Posterior vena cava (tissue), 2 donors: ENCODE measurements at places on chromosomes 11 and 22.

DNA sequence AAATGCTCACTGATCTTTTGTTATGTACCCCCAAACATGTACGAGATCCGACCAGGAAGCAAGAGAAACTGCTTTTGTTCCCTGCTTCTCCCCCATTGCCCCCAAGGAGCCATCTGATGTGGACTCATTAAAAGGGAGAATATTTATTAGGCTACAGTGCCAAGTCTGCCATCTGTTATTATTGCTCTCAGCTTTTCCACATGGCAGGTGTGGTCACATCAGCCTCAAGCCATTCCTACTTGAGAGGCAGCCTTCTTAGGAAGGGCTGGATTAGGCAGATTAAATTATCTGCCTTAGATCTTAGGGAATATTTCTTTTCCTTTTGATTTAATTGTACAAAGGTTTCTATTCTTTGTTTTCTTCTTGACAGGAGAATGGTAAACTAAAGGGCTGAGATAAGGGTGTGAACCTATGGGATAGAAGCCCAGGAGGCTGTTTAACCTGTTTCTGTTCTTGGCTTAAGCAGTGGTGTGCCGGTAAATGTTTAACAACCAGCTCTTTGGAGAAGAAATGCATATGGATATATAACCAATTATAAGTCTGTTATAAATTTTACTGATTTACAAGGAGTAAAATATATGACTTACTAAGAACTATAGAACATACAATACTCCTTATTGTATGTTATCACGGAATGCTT is 88.8 kb downstream of the PDHX start:
- no peak for DNase-seq

GRCh38 chr11:9577556-9577955 is 4.1 kb downstream of the WEE1 start:
- DNase-seq: no peak

DNA sequence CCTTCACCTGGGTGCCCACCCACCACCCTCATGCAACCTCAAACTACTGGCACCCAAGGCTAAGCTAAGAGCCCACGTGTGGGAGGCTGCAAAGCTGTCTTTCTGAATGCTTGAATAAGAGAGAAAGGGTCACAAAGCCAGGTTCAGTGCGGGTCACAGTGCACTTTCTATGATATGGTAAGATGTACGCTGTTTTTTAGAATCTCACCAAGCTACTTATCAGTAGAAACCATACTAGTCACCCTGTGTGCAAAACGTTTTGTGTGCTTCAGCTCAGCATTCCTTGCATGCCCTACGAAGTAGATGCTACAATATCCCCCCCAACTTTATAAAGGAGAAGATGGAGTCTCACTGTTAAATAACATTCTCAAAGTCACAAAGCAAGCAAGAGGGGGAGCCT is 14.9 kb downstream of the P2RX3 start:
- DNase-seq: peak; percentile 44

DNA sequence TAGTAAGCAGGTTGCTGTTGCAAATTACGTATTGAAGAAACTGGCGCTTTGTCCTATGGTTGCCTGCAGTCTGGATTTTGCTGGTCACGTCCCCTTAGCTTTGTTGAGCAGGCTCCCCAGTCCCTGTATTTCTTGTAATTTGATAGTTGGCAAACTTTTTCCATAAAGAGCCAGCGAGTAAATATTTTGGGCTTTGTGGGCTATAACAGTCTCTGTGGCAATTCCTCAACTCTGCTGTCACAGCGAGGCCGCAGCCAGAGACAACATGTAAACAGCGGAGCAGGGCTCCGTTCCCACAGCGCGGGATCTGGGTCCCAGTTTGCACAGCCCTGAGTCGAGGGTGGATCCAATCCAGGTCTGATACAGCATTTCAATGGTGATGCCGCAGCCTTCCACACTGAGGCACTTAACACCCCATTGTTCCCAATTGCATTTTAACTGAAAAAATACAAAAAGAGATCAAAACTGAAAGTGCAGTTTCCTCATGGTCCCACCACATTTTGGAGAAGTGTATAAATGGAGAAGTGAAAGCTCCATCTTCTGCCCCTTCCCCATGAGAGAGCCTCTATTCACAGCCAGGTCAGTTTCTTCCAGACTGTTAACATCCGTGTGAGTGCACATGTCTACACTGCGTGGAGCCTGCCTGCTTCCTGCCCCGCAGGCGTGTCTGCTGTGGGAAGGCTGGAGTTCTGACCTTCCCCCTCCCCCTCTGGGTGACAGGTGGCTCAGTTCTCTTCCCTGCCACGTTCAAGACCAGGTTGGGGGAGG is 89.1 kb downstream of the RPS6KA4 start:
- DNase-seq: peak; percentile 80

DNA sequence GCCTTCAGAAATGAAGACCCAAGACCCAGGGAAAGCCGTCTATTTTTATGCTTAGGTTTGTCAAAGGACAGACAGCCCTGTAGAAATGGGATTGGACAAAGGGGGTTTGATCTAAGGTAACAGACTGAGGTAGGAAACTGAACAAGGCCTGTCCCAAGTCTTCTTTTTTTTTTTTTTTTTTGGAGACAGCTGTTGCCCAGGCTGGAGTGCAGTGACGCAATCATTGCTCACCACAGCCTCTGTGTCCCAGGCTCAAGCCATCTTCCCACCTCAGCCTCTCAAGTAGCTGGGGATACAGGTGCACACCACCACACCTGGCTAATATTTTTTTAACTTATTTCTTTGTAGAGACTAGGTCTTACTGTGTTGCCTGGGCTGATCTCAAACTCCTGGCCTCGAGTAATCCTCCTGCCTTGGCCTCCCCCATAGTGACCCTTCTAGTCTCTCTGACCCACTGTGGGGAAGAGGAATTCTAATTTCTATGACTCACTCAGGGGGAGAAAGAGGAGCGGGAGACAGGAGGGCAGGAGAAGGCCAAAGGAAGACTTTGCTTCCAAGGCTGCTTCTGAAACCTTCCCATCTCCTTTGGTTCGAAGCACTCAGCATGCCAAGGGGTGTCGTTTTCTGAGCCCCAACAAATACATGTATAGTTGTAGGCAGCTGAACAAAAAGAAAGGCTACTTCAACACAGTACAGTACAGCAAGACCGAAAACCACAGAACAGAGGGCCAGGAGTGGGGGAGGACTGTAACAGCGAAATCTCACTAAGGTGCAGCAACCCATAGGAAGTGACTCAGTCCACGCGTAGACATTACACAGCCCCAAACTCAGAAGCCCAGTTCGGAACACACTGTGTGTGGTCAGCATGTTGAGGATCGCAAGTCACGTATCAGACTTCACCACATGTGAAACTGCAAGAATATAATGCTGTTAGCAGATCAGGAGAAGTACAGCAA is 872 bp downstream of the TMA7B start:
- no peak for DNase-seq

DNA sequence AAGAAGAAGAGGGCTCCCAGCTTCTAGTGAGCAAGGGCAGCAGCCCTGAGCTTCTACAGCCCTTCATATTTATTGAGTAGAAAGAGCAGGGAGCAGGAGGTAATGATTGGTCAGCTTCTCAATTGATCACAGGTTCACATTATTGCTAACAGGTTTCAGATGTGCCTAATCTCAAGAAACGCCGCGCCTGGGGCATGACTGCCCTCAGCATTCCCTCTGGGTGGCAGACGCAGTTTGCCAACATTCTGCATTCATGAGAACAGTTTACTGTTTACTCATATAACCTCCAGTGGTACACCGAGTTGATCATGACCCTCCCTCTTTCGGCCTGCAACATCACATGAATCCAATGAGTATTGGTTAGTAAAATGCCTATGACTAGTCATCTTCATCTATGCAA is 4.7 kb upstream of the ZNF74 start:
- no peak for DNase-seq

DNA sequence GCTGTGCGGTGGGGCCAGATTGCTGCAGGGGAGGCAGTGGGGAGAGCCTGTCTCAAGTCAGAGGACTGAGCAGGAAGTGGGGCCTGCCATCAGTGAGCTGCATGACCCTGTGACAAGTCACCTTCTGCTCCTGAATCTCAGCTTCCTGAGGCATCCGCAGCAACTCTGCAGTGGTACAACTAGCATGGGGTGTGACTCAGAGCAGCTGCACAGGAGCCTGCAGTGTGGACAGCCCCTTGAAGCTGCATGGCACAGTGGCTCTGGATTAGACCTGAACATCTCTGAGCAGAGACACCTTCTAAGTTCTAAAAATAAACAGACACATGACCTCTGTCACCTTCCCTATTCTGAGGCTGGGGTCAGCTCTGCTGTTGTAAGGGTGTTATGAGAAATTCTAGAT is 18.0 kb downstream of the FAM227A start:
- no peak for DNase-seq

GRCh38 chr22:44550711-44551491 is 52.9 kb upstream of the RTL6 start:
- peak; percentile 86 for DNase-seq

DNA sequence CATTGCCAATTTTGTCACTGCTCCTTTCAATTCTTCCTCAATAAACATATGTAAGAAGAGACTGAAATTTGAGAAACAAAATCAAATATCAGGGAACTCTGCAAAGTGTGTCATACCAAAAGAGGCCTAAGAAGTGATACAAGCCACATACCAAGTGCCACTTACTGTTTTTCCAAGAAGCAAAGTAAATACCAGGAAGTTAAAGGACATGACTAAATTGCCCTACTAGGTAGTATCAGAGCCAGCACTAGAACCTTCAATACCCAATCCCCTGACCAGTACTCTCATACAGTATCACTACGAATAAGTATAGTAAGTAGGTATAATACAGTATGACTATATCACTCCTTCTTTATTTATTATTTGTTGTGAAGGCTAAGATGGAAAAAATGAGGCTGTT is 13.6 kb downstream of the MAML2 start:
- DNase-seq: no peak

GRCh38 chr22:17162731-17163130 is 3.7 kb upstream of the HDHD5 start:
- no peak for DNase-seq

DNA sequence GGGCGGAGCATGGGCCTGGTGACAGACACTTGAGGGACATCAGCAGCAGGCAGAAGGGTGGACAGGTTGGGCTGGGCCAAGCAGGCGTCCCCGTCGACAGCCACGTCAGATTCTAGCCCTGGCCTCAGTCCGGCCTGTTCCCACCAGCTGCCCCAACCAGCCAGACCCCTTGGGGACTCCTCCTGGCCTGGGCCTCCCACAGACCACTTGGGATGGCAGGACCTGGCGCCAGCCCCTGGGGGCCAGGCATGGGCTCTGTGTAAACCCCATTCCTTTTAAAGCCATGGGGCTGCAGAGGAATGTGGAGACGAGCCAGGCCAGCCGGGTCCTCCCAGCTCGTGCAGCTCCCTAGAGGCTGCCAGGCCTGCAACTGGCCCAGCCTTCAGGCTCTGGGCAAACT is 4.7 kb upstream of the SUSD2 start:
- no peak for DNase-seq

DNA sequence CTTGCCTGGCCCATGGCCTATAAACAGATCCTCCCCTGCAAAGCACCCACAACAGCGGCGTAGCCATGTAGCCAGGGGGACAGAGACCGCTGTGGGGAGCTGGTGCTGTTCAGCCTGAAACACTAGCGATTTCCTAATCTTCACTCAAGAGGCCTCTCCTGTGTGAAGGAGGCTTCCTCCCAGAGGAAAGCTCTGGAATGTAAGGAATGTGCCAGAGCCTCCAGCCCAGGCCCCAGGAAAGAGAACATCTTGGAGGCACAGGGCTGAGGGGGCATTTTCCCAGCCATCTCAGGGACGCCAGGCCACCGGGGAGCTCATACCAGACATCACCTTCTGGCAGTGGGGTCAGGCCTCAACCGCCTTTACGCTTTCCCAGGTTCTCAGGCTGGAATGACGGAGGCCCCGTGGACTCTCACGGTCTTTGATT is 24.0 kb downstream of the MIAT start:
- DNase-seq: no peak

- peak; percentile 85 for DNase-seq
These were observed at the start of gene FAT3 for GRCh38 chr11:92224407-92225124. FAT3 (plus strand) TSS chr11:92224818; CDS start chr11:92352113, 127,295 bp downstream.

DNA sequence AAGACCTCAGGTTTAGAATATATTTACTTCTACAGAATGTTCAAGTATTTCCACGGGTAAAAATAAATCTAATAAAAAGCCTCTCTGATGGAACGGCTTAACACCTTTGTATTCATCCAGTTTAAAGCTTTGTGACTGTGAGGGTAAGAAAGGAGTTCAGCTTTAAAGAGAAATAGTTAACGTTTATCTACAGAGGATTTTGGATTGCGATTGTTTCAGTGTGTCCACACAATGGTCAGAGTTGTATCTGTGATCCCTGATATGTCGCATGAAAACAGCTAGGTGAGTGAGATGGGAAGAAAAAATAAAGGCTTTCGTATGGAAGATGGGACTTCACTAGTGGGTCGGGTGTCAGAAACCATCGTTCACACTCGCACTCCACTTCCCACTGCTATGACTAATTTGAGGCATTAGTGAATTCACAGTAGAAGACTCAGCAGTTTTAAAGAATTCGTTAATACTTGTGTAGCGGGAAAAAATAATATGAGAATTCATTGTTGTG is 1.6 kb downstream of the APLP2 start:
- no peak for DNase-seq

GRCh38 chr11:3826721-3827120 is 14.0 kb downstream of the RHOG start:
- no peak for DNase-seq

- DNase-seq: no peak
These were observed 227.2 kb upstream of the BLID start for GRCh38 chr11:122343210-122343609.

- no peak for DNase-seq
These were observed 119.5 kb upstream of the GRIA4 start for GRCh38 chr11:105490333-105490732.

DNA sequence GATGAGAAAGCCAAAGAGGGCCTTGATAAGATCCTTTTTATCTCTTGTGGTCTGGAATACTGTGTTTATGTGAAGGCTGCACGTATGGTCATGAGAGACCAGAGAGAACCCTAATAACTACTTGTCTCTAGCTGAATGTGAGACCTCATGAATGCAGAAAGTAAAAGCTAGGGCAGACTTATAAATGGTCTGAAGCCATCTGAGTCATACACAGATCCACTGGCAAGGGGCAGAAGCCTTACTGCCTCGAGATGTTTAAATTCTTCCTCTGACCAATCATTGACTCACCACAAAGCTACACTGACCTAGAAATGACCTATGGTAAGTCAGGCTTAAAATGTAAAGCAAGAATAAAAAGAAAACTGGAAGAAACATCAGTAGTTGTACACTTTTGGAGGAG is 22.7 kb upstream of the OR4B1 start:
- DNase-seq: no peak

- no peak for DNase-seq
These were observed 32.2 kb upstream of the MYO18B start for GRCh38 chr22:25709758-25710157.

GRCh38 chr11:10990160-10990559 is 132.3 kb upstream of the ZBED5 start:
- no peak for DNase-seq

GRCh38 chr22:19151329-19152191 is 1.5 kb upstream of the GSC2 start:
- DNase-seq: no peak

- DNase-seq: no peak
These were observed 87.2 kb downstream of the FAT3 start for GRCh38 chr11:92311616-92312449.

- DNase-seq: no peak
These were observed 1.8 kb downstream of the TNRC6B start for GRCh38 chr22:40179526-40179925.

- DNase-seq: no peak
These were observed 35.1 kb downstream of the CSF2RB start for GRCh38 chr22:36948273-36949225.
